ENCODE measurements at places on chromosomes 3 and 15.

GRCh38 chr3:144894576-144894975 lies 923.0 kb downstream of the DIPK2A start:
- DNase-seq: no peak

DNA sequence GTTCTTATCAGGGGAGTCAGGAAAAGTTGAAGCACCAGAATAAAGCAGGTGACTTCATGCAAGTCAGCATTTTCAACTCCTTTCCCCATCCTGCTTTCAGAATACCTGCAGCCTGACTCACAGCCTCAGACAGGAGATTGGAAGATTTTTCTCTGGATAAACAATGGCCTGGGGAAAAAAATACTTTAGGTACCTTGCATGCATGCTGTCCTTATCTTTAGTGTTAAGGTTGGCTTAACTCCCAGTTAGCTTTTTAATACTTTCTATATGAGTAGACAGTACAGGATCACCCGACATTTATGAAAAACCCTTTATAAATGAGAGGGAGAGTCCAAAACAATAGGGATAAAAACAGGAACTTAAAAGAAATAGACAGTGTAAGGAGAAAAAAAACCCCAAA lies 53.6 kb downstream of the PAK2 start:
- no peak for DNase-seq

DNA sequence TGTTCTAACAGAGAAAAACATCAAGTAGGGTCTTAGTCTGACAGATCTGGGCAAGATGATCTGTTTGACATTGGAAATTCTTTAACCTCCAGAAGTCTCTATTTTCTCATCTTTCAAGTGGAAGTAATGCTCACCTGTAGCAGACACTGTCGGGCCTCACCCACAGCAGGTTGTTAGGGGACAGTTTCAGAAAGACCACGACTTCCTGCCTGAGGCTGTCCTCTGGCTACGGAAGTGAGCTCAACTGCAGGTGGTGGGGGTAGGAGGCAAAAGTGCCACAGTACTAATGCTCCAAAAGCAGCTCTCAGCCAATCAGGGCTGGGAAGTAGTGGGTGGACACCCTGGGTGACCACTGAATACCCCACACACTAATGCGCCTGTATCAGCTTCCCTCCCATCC lies 111.4 kb upstream of the TOPAZ1 start:
- DNase-seq: no peak

- DNase-seq: no peak
Observed at GRCh38 chr15:69175536-69175935, 15.1 kb downstream of the GLCE start.

- DNase-seq: no peak
Observed at GRCh38 chr3:64983583-64984359, 296.0 kb upstream of the ADAMTS9 start.

DNA sequence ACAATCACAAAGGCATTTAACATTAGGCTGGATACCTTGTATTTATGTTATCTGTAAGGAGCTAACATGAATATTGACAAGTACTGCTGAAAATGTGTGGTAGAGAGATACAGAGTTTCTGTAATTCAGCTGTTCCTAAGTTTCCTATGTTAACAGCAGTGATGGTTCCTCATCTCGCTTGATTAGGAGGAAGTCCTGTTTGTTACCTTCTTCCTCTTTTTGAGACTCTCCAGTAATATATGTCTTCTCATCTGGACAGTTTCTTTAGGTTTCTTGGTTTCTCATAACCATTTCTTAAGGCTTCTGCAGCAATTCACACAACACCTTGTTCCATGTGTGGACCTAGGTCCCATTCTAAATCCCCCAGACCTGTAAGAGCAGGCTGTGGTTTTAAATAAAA lies 11.4 kb upstream of the PEX5L start:
- DNase-seq: no peak

DNA sequence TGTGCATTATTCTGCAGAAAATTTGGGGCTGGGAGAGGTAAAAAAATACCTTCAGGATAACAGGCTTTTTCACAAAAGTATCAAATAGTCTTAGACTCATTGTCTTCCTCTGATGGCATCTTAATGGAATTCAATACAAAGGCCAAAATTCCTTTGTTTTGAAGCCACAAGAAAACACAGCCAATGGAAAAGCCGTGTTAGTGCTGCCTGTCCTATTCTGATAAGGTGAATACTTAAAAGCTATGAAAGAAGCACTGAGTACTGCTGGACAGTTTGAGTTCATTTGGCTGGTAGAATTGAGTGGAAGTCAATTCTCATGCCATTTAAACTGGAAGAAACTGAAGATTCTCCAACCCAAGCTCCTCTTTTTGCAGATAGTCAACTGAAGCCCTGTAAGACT lies 395.3 kb upstream of the TPRG1 start:
- DNase-seq: no peak

DNA sequence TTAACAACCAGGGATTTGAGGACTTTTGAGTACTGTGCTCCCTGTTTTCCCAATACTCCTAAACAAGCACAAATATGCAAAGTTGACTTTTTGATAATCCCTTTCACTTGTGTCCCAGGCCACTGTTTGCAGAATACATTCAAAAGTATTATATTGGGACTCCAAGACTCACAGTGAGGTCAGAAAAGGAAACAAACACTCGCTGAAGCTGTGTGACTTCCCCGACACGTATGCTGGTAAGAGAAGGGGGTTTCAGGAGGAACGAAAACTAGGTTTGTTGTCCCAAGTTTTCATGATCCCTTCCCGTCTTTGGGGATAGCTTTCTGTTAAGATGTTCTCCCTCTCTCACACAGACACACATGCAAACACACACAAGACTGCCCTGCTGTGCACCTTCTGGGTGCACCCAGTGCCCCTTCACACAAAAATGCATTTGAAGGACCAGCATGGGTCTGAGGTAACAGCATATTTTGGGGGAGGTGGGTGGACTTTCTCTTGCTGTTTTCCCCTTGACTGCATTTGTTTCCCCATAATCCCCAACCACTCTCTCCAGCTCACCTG lies 225.2 kb upstream of the PRICKLE2 start:
- DNase-seq: no peak

DNA sequence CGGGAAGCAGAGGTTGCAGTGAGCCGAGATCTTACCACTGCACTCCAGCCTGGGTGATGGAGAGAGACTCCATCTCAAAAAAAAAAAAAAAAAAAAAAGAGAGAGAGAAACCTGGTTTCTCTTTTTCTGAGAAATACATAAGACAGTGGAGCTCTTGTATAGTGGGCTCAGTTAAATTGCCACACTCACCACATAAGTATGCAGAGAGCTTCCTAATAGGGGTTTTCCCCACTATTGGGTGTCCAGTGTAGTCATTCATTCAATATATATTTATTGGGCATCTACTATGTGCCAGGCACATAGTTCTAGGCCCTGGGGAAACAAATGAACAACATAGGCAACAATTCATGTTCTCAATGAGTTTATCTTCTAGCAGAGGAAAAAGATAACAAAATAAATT lies 48.9 kb upstream of the FMN1 start:
- DNase-seq: no peak

GRCh38 chr3:117587416-117587815 lies 877.8 kb downstream of the TUSC7 start:
- DNase-seq: no peak

DNA sequence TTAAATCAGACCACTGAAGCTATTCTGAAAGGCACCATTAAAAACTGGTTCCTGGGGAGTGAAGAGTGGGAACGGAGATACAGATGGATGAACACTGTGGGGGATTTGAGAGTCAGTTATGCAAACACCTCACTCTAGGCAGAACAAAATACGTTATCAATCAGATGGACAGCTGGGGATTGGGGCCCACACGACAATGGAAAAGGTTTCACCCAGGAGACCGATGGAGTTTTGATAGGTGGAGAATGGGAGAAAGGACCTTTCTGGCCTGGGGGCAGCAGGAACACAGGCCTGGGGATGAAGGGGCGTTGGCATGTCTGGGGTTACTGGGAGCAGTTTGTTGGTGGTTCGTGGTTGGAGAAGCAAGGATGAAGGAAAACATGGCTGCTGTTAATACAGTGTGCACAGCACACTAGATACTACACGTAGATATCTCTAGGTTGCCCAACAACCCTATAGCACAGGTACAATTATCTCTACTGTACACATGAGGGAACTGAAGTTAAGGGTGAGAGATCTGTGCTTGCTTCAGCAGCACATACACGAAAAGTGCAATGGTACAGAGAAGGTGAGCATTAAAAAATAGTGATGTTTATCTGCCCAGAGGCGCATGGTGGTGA lies 16.5 kb downstream of the ST6GAL1 start:
- no peak for DNase-seq

DNA sequence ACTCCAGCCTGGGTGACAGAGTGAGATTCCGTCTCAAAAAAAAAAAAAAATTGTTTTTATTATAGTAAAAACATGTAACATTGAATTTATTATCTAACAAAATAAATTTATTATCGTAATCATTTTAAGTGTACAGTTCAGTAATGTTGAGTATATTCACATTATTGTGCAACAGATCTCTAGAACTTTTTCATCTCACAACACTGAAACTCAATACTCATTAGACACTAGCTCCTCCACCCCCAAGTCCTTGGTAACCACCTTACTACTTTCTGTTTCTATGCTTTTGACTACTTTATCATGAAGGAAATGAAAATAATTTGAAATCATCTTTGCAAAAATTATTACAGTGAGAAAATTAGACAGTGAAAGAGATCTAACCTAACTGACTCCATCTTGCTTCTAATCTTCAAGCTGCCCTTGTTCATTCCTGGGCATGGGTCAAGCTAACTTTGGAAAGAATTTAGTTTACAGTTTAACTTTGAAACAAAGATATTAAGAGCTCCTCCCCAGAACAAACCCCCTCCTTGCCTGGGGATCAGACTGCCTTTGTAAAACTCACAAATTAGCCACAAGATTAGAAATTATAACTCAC lies 15.0 kb upstream of the FYCO1 start:
- no peak for DNase-seq

DNA sequence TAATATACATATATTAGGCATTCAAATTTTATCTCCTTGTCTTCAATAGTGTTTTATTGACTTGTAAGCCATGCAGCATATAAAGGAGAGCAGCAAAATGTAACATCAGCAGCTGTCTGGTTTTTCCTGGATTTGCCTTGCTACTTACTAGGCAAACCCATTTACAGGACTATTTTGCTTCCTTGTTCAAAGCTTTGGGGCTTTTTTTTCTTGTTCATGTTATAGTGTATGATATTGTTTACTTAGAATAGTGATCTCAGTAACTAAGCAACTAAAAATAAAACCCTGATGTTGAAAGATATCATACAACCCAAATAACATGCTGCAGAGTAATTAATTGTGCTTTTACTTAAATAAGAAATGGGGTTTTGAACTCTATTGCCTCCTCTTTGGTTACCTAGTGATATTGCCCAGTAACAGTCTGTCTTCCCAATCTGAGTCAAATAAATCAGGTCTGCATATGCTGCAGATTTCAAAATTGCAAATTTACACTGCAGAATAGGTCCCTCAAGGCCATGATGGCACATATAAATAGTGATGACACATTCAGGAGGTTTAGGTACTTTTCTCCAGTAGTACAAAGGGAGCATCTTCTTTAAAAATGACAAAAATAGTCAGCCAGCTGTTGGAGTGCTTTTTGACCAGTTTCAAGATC lies 578.1 kb upstream of the NECTIN3 start:
- no peak for DNase-seq

DNA sequence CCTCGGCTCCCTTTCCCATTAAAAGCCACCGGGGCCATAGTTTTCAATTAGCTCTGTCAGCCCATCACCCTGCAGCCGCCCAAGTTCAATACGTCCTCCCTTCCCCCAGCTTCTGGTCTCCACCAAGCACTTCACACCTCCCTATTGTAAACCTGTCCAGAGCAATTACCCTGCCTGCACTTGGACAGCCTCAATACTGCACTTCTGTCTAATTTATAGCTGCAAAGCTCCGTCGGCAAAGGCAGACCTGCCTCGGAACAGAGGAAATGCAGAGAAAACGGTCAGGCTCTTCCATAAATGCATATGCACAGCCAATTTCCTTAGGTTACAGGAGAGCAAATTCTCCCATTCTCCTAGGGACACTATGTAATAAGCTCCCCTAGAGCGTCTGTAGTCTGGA lies 21.9 kb downstream of the LRIG1 start:
- no peak for DNase-seq

GRCh38 chr15:38733331-38733730 lies 168.7 kb upstream of the RASGRP1 start:
- no peak for DNase-seq

- DNase-seq: no peak
Observed at GRCh38 chr15:70478251-70478990, 284.9 kb downstream of the UACA start.

DNA sequence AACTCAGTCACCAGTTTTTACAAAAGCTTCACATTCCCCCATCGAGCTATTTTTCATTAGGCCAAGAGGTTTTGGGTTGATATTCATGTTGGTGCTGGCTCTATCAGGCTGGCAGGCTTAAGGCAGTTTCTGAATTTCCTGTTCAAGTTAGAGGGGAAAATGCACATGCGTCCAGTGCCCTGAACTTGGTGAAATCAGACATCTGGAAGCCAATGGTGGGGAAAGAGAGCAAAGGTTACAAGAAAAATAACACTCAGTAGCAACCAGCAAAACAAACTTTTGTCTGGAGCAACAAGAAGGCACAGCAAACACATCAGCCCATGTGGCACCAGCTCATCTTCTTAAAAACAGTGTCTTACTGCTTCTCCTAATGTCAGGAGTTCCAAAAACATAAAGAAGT lies 155.6 kb upstream of the TSC22D2 start:
- DNase-seq: no peak

DNA sequence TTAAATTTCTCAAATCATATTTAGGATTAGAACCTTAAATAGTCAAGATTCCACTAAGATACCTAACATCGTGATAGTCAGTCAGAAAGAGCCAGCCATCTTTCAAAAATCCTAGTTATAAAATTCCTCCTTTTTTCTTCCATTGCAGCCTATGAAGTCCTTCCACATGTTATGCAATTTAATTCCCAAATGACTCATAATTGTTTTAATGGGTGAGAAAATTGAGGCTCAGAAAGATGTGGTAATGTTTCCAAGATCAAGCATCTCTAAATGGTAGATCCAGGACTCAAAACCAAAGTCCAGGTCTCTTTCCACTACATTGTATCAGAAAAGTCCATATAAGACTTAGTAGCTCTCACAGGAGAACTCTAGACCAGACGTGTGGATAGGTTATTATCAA lies 9.5 kb downstream of the CFAP44 start:
- DNase-seq: no peak

DNA sequence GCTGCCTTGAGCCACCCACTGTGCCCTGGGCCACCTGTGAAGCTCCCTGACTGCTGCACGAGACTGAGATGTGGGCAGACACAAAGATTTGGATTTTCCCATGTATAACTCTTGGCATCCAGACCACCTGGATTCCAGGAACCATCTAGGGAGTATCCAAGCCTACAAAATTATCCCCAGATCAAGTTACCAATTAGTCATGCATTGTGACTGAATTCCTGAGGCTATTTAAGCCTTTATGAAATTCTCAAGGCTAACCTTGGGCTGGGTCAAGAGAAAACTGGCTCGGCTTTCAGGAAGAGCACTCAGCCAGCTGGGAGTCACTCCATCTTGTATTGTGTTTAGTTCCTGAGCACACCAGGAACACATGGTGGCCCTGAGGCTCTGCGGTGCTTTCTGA lies 13.3 kb upstream of the ATP13A5 start:
- DNase-seq: no peak

GRCh38 chr3:70393881-70394612 lies 81.6 kb upstream of the MDFIC2 start:
- no peak for DNase-seq

- DNase-seq: no peak
Observed at GRCh38 chr3:130539005-130539404, 22.0 kb downstream of the COL6A6 start.

GRCh38 chr3:55294557-55294956 lies 192.5 kb downstream of the WNT5A start:
- no peak for DNase-seq
